GM04503 (cell line): ENCODE measurements at places on chromosomes 11 and 22.

DNA sequence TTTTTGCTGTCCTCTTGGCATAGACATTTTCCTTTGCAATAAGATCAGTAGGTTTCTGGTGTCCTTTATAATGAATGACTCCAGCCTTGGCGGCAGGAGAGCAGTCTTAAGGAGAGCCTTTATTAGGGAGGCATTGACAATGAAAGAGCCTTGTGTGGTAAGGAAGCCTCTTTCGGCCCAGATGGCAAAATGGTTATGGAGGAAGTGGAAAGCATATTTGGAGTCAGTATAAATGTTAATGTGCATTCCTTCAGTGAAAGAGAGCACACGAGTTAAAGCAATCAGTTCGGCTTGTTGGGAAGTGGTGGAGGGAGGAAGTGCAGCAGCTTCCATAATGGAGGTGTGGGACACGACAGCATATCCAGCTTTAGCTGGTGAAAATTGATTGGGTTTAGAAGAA lies 18.1 kb upstream of the ANO1 start:
- DNase-seq: no peak

GRCh38 chr11:117997823-117998579 lies 11.8 kb downstream of the IL10RA start:
- no peak for DNase-seq

GRCh38 chr11:33211153-33211552 lies 46.0 kb upstream of the HIPK3 start:
- DNase-seq: no peak

GRCh38 chr11:61279934-61280659 lies 15.0 kb downstream of the VWCE start:
- DNase-seq: no peak

DNA sequence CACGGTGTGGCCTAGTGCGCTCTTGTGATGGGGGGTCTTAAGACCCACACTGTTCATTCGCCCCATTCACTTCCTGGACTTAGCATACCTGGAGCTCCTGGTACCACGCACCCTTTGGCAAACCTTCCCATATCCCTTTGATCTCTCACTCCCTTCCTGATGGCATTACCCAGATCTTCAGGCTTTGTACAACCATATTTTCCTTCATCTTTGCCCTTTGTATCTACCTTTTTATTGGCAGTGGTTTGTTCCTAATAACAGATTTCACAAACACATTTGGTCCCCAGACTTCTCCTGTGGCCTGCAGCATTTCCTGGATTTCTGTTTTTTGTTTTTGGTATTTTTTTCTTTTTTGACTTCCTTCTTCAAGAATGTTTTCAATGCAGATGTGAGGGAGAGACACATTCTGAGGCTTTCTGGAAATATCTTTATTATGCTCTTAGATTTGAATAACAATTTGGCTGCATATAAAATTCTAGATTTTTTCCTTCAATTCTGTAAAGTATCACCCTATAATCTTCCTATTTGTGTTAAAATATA lies 16.1 kb upstream of the IFITM3 start:
- no peak for DNase-seq

GRCh38 chr11:45917286-45917622 lies 423 bp downstream of the PEX16 start:
- DNase-seq: no peak

DNA sequence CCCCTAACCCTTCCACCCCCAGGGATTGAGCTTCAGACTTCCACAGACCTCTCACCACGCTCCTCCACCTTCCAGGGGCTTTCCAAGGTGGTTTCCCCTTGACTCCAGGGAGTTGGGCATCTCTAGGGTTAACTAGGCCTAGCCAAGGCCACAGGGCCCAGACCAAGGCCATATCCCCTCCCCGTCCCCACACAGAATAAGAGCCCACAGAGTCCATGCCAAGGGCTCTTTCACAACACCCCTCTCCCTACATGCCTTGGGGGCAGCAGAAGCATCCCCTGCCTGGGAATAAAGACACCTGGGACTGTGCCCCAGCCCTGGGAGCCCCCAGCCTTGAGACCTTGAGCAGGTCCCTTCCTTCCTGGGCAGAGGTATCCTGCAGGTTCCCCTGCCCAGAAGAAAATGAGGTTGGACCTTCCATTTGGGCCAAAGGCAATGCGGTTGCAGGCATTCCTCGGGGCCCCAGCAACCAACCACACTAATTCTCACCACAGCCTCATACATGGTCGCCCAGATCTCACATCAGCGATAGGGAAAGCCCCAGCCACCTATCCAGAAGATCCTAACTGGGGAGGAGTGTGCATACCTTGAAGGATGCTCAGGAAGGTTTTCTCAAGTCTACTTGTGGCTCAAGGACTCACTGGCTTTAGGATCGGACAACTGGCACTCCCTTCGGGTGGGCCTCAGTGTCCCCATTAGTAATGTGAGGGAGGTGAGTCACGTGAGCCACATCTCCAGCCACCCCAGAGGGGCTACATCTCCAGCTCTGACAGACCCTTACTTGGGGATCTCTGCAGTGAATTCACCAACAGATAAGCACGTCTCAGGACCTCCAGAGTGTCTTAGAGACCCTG lies 1.7 kb downstream of the GDPD5 start:
- DNase-seq: no peak

- no peak for DNase-seq
These were observed 79.3 kb upstream of the RAB1B start for GRCh38 chr11:66189031-66189745.

GRCh38 chr11:129298988-129299387 lies 76.7 kb upstream of the BARX2 start:
- DNase-seq: no peak

DNA sequence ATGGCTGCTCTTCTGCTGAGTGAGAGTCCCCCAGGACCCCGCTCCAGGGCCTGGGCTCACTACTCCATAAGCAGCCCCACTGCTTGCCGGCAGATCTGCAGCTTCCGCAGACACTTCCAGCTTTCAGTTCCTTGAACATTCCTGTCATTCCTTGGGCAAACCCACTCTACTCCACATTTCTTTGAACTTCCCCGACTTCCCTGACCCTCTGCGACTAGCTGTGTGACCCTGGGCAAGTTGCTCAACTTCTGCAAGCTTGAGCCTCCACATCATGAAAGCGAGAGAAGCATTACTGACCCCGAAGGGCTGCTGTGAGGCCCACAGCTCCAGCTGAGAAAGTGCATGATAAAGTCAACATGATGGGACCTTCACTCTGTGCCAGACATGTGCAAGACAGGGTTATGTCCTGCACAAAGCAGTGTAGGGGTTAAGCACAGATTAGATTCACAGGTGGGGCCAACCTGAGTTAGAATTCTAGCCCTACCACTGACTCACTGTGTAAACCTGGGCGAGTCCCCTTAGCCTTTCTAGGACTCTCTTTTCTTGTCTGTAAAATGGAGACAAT lies 51.8 kb downstream of the THAP12 start:
- no peak for DNase-seq
